ENCODE measurements at places on chromosomes 7 and 10.

GRCh38 chr7:48441848-48442492 lies 270.7 kb downstream of the ABCA13 start:
- no peak for DNase-seq

DNA sequence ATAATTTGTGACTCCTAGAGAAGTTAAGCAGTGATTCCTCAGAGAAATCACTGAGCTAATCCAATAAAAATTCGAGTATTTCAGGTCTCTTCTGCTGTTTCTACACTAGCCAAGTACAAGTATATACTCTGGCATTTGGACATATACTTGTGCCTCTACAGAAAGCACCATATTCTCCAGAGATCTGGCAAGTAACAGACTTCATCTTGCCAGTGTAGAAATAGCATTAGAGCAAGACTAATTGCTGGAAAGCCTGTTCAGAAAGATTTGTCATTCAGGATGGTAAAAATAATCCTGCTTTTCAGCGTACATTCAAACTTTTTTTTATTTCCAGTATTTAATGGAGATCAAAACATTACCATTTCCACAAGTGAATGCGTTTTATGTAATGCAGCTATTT lies 410.8 kb upstream of the ETV1 start:
- no peak for DNase-seq

DNA sequence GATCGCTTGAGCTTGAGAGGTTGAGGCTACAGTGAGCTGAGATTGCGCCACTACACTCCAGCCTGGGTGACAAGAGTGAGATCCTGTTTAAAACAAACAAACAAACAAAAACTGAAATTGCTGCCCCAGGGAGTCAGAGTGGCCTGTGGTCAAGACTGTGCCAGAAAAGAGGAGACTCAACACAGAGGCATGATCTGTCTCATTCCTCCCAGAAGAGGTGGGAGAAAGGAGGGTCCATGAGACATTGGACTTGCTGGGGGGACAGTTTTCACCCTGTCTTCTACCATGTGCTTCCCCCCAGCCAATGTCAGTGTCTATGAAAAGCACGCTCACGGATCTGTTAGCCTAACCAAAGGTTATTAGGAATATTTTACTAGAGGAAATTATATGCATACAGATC lies 3.2 kb downstream of the ZNF853 start:
- no peak for DNase-seq

- DNase-seq = no peak
Observed at GRCh38 chr10:133161486-133162109, 1.6 kb downstream of the KNDC1 start.
